COLO829 (cell line): ENCODE measurements at places on chromosomes 4 and X.

DNA sequence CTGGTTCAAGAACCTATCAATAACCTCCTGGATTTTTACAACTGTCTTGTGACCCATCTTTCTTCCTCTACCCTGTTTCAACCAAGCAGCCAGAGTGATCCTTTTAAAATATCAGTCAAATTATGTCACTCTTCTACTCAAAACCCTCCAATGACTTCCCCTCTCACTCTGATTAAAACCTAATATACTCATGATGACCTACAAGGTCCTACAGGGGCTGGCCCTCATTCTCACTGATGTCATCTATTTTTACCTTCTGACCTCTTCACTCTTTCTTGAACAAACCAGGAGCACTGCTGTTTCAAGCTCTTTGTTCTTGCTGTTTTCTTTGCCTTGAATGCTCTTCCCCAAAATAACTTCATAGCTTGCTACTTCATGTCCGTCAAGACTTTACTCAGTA lies 48.5 kb downstream of the ARHGEF38 start:
- no peak for DNase-seq

GRCh38 chr4:124325690-124326089 lies 386.8 kb downstream of the ANKRD50 start:
- DNase-seq = no peak

GRCh38 chr4:74738464-74739143 lies 55.7 kb downstream of the BTC start:
- DNase-seq = no peak

DNA sequence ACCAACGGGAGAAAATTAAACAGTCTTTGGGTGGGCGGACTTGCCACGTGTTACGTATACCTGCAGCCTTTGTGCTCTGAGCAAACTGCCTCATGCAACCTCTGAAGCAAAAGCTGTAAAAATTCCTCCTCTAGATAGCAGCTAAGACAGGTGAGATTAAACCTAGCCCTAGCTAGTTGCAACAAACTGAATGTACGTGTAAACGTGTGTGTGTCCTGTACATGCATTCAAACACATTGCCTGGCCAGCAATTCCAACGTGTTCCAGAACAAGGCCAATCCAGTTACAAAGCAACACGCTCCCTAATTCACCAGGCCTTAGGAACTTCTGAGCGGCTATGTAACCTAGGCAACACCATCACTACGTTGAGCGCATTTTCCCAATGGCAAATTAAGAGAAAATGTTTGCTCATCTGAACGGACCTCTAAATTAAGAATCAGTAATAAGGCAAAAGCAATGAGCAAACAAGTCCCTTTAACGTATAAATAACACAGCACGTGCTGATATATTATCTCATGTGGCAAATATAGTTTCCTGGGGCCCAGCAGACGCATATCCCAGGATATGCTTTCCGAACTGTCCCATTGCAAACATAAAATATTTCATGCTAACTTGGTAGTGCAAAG lies 792 bp downstream of the PPID start:
- peak; percentile 48 for DNase-seq

GRCh38 chr4:48008021-48008596 lies 8.4 kb downstream of the CNGA1 start:
- DNase-seq = no peak

GRCh38 chrX:133444952-133445831 lies 29.9 kb upstream of the GPC4 start:
- DNase-seq = peak; percentile 8

GRCh38 chr4:148431401-148431800 lies 10.8 kb downstream of the NR3C2 start:
- DNase-seq = no peak

GRCh38 chrX:22396408-22396807 lies 123.7 kb downstream of the CBLL2 start:
- DNase-seq = no peak

DNA sequence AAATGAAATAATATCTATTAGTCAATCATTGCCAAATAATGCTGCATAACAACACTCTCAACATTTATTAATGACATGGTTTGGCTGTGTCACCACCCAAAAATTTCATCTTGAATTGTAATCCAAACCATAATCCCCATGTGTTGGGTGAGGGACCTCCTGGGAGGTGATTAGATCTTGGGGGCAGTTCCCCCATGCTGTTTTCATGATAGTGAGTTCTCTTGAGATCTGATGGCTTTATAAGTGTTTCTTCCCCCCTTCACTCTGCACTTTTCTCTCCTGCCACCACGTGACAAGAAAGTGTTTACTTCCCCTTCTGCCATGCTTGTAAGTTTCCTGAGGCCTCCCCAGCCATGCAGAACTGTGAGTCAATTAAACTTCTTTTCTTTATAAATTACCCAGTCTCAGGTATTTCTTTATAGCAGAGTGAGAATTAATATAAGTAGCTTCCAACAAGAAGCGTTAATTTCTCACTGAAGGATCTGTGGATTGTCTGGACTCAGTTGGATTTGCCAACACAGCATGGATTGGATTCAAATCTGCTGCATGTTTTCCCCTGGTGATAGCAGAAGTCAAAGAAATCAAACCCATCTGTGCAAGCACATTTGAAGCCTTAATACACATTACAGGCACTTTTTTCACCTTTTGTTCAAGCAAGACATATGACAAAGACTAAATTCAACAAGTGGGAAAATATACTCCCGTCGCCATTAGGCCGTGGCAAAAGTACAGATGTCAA lies 216.6 kb downstream of the PDGFC start:
- DNase-seq = no peak

GRCh38 chr4:145665773-145666172 lies 14.2 kb upstream of the C4orf51 start:
- DNase-seq = no peak

GRCh38 chr4:9849538-9849920 lies 68.1 kb downstream of the DRD5 start:
- no peak for DNase-seq

GRCh38 chr4:165723051-165723795 lies 149.8 kb upstream of the TLL1 start:
- DNase-seq = no peak

DNA sequence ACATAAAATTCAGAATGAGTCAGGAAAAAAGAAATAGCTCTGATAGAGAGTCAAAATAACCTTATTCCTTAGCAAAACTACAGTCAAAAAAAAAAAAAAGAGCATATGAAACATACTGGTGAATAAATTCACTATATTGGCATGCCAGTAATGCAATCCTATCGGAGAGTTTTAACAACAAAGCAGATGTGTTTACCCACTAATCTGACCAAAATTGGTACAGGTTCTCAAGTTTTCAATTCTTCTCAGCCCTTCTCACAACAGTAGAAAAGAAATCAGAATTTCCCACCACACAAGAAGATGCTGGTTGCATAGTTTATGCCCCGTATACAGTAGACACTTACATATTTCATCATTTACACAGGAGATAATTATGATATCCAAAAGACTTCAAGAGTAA lies 59.4 kb downstream of the LCORL start:
- DNase-seq = no peak

GRCh38 chr4:3676196-3676595 lies 90.0 kb upstream of the ADRA2C start:
- no peak for DNase-seq

DNA sequence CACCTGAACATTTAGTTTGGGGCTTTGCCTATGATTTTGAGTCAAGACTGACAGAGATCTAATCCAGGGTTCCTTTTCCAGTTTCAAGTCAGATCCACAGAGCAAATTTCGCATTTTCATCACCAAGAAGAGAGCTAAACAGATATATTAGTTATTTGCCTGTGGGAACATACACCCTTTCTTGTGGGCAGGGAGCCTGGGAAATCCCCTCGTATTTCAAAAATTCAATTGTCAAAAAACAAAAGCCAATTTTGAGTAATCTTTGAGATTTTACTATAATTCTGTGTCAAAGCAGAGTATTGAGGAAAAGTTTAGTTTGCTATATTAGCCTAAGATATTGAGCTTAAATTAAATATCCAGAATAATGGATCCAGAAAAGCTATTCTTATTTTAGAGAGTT lies 56.6 kb downstream of the AFM start:
- DNase-seq = no peak

GRCh38 chrX:106952988-106953387 lies 32.8 kb downstream of the CLDN2 start:
- peak; percentile 27 for DNase-seq

DNA sequence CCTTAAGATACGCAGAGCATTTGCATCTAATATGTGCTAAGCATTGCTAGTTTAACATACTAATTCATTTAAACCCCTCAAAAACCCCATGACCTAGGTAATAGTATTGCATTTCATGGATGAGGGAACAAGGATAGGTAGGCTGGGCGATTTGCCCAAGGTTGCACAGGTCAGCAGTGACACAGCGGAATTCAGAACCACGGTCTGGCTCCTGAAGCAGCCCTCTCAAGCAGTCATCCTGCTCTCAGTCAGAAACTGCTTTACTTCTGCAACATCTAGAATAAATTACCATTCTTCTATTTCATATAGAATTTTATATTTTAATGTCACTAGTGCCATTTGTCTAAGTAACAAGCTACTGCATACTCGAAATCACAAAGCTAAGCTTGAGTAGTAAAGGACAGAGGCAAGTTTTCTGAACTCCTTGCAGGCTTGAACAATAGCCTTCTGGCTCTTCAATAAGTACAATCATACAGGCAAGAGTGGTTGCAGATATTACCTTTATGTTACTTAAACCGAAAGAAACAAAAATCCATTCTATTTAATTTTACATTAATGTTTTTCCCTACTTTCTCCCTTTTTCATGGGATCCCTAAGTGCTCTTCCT lies 555 bp upstream of the SPP1 start:
- DNase-seq = no peak

- no peak for DNase-seq
Observed at GRCh38 chrX:13965531-13965930, 64.2 kb downstream of the GEMIN8 start.

GRCh38 chrX:149567621-149568417 lies 18.1 kb upstream of the HSFX3 start:
- no peak for DNase-seq

DNA sequence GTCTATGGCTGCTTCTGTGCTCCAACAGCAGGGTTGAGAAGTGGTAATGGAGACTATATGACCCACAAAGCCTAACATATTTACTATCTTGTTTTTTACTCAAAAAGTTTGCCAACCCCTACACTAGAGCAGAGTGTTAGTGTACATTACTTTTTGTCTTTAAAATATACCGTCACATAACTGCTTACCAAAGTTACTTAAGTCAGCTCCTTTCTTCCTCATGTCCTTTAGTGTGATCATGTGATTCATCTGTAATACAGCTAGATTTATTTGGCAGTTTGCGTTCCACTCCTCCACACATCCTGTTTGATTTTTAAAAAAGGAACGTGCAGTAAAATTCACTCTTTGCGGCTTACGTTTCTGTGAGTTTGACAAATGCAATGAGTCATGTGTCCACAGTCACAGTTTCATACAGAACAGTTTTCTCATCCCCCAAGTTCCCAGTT lies 162.4 kb upstream of the GPRIN3 start:
- peak; percentile 79 for DNase-seq

DNA sequence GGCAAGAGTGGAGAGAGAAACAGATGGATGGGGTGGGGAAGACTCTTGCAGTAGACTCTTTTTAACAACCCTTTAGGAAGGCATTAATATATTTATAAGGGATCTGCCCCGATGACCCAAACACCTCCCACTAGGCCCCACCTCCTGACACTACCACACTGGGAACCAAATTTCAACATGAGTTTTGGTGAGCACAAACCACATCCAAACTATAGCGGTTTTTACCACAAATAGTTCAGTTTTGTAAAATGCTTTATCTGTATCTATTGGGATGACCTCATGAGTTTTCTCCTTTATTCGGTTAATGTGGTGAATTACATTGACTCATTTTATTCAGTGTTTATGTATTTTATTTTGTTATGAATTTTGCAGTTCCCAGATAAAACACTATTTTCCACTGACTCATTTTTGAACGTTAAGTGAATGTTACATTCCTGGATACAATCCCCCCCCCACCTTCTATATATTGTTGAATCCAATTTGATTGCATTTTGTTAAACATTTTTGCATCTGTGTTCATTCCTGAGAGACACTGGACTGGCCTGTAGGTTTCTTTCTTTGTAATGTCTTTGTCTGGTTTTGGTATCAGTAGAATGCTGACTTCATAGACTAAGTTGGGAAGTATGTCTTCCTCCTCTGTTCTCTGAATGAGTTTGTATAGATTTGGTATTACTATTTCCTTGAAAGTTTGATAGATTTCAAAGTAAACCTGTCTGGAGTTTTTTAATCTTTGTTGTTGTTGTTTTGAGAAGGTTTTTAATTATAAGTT lies 13.9 kb upstream of the CPLX1 start:
- no peak for DNase-seq

- DNase-seq = no peak
Observed at GRCh38 chr4:70749313-70749712, 27.5 kb downstream of the RUFY3 start.

DNA sequence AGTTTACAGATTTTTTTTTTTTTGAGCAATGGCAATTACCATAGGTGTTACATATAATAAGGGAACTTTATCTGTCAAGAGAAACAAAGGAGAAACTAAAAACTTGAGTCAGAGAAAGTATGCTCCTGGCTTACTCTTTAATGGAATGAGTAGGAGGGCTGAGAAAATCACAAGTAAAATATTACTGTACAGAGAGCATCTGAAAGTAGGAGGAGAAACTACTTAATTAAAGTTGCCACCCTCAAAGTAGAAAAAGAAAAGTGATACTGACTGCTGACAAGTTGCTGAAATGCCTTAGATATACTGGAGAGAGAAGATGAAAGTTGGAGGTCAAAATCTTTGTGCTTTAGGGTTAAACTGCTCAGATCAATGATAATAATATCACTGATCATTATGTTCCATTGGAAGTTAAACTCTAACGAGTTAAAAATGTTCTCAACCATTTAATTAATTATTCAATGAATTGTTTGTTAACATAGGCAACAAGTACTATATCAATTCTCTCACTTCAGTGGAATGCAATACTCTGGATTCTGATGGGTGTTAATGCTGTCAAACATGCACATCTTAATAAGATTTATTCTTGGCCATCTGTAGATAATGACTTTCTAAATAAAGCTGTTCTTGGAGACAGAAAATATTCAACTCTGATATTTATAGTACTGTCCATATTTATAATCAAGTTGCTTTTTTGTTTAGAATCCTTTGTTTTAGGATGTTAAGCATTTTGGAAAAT lies 61.2 kb upstream of the CAMK2D start:
- DNase-seq = no peak

DNA sequence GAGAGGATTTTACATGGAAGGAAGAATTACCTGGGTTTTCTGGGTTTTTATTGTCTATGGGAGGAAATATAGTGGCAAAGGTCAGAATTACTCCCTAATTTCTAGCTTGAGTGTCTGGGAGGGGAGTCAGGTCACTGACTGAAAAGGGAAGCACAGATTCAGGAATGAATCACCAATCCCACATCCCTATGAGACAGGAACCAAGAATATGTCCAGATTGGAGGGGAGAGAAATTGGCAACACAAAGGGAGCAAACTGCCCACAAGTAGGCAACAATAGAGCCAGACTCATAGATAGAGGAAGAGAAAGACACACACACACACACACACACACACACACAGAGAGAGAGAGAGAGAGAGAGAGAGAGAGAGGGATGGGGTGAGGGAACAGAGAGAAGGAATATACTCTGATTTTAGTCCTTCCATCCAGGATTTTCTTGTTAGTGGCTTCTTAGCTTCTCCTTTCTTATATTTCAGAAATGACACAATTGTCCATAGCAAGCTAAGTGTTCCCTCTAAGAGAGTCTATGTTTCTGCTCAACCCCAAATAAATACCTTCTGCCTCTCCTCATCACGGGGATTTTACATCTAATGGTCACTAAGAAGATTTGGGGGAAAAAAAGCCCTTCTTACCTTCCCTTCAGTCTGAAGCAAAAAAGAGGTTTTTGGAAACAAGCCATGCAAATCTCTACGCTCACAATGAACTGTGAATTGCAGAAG lies 12.0 kb downstream of the P2RY10 start:
- no peak for DNase-seq

GRCh38 chrX:46758956-46759644 lies at the start of gene SLC9A7:
TSS of gene SLC9A7 (minus strand) at chrX:46759118. CDS start at chrX:46759029, 89 bp downstream.
- DNase-seq = peak; percentile 50
